ENCODE measurements at places on chromosomes 12 and 14.

DNA sequence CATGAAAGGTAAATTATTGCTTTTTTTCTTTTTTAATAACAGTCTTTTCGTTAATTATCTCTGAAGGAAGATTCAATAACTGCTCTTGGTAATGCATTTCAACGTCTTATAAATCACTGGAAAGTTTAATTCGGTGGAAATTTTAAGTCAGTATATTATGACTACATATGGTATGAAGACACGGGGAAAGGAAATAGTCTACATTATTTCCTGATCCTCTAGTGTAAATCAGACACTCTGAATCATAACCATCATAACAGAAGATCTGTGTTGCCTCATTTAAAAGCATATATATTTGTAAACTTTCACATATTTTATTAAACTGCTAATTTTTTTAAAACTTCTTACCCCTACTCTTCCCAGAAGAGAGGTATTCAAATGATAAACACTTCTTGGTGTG lies 53.7 kb downstream of the EFCAB11 start:
- DNase-seq, result no peak

- DNase-seq, result no peak
These were observed 305.6 kb downstream of the RPS29 start for GRCh38 chr14:49280566-49280965.

DNA sequence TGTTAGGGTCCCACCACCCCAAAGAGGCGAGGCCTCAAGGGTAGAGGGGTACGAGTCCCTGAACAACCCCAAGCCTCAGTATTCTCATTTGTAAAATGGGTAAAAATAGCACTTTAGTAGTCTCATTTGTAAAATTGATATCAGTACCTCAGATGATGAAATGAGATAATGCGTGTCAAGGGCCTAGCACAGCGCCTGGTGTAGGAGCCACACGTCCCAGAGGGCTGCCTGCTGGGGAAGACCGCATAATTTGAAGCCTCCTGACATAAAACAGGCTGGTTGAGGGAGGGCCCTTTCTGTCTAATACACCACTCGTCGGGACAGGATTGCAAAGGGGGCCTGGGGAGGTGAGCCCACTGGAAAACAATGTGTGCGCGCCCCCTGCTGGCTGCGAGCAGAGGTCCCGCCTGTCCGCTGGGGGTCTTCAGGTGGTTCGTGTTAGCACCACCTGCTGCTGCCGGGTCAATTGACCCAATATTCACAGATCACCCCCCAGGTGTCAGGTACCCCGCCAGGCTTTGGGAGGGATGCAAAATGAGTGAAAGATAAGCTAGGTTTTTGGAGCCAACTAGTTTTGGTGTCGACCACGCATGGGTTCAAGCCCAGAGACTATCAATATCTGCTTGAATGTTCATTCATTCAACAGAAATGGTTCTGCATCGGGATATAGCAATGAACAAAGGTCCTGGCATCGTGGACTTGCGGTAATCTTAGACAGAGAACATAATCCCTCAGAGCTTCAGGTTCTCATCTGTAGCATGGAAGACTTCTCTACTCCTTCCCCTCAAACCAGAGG lies 24.7 kb upstream of the IRF2BPL start:
- peak; percentile 78 for DNase-seq

DNA sequence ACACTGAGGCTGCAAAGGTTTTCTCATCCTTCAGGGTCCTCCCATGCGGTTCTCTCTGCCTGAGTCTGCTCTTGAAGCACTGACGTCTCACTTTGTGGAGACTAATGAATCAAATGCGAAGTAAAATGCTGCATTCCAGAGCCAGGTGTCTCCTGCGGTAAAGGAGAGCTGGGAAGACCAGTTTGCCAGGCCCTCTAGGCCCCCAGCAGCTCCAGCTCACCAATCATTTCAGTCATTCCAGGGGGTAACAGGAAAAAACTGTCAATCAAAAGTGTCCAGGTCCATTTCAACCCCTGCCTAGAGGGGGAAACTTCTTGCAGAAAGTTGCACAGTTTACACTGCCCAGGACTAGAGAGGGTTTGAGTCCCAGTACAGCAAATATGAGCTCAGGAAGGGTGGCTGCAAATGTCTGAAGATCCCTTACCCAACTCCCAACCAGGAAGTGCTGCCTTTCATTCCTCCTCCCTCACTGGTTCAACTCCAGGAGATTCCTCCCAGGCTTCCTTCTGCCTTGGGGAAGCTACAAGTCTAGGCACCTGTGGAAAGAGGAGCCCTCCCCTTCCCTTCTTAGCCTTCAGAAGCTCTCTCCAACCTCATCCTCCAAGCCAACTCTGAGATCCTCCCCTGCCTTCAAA lies 2.7 kb upstream of the NXPH4 start:
- DNase-seq, result no peak

Measured in activated CD8-positive, alpha-beta memory T cell treated with anti-CD3 and anti-CD28 coated beads, Interleukin-2, amount 10 ng/mL, durations not matched to agents 7 days and 5 days (primary cell).